ENCODE measurements at places on chromosomes 5 and 9. TPM values are rescaled to one million over a fixed set of nuclear protein-coding genes. Genes with fewer than 3 reads are reported as not detected.
A peak's percentile ranks its signal among the peaks of the same experiment; 100 is the strongest.

Gene ARSI
- total RNA-seq, result not detected

- no peak overlapping the region for H3K27ac ChIP-seq
- no peak overlapping the region for H3K4me3 ChIP-seq
- DNase-seq, result no peak
- H3K4me1 ChIP-seq, result peaks cover 2% of the 10 kb centered on the region
Measured at GRCh38 chr9:89001917-89002540, 10.8 kb downstream of the S1PR3 start.

Gene SLC45A2
- total RNA-seq, result 0.21 TPM

Gene SLC34A1
- total RNA-seq, result 0.19 TPM

- no peaks in the 10 kb centered on the region for H3K4me1 ChIP-seq
- peaks cover 8% of the 10 kb centered on the region for H3K27me3 ChIP-seq
- H3K4me3 ChIP-seq, result no peak overlapping the region
- no peak overlapping the region for H3K27ac ChIP-seq
Measured at GRCh38 chr9:109806506-109807115, 26.6 kb downstream of the PALM2AKAP2 start.

DNA sequence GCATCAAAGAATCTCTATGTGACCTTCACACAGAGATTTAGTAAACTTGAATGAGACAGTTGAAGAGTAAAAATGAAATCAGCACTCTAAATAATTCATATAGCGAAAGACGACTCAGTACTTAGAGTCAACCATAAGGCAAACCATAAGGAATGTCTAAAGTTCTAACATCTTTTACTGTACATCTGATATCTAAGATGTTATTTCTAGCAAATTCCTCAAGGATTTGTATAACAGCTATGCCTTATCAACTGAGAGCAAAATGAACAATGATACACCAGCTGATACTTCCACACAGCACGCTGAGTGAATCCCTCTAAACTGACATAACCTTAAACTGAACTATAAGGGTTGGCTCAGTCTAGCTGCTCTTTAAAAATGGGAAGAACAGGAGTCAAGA lies 760.3 kb downstream of the EFNA5 start:
- no peak for DNase-seq
- H3K4me3 ChIP-seq, result no peak overlapping the region
- no peaks in the 10 kb centered on the region for H3K4me1 ChIP-seq
- H3K36me3 ChIP-seq, result no peaks in the 10 kb centered on the region
- H3K27ac ChIP-seq, result no peak overlapping the region
- no peaks in the 10 kb centered on the region for H3K27me3 ChIP-seq

Gene WNT8A
- total RNA-seq, result not detected

DNA sequence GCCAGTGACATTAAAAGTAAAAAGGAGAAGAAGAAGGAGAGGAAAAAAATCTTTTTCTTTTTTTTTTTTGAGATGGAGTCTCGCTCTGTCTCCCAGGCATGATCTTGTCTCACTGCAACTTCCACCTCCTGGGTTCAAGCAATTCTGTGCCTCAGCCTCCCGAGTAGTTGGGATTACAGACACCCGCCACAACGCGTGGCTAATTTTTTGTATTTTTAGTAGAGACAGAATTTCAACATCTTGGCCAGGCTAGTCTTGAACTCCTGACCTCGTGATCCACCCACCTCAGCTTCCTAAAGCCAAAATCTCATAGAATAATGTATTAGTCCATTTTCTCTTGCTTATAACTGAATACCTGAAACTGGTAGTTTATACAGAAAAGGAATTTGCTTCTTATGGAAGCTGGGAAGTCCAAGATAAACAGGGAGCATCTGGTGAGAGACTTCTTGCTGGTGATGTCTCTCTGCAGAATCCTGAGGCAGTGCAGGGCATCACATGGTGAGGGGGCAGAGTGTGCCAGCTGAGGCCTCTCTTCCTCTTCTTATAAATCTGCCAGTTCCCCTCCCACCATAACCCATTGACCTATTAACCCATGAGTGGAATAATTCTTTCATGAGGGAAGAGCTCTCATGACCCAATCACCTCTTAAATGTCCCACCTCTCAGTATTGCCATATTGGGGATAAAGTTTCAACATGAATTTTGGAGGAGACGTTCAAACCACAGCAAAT lies 466.3 kb downstream of the GADD45G start:
- H3K4me3 ChIP-seq, result no peak overlapping the region
- H3K27me3 ChIP-seq, result peaks cover 77% of the 10 kb centered on the region
- H3K27ac ChIP-seq, result no peak overlapping the region
- H3K36me3 ChIP-seq, result no peaks in the 10 kb centered on the region
- peaks cover 9% of the 10 kb centered on the region for H3K4me1 ChIP-seq

Gene TYRP1
- not detected for total RNA-seq

Gene FAM219A
- 13.8 TPM for total RNA-seq

DNA sequence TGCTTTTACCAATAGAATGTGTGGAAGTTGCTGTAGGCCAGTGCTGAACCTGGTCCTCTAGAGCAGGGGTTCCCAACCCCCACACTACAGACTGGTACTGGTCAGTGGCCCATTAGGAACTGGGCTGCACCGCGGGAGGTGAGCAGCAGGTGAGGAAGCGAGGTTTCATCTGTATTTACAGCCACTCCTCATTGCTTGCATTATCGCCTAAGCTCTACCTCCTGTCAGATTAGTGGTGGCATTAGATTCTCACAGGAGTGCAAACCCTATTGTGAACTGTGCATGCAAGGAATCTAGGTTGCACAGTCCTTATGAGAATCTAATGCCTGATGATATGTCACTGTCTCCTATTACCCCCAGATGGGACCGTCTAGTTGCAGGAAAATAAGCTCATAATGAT lies 6.1 kb upstream of the CCDC152 start:
- peaks cover 6% of the 10 kb centered on the region for H3K27me3 ChIP-seq
- no peak for DNase-seq
- no peak overlapping the region for H3K27ac ChIP-seq

DNA sequence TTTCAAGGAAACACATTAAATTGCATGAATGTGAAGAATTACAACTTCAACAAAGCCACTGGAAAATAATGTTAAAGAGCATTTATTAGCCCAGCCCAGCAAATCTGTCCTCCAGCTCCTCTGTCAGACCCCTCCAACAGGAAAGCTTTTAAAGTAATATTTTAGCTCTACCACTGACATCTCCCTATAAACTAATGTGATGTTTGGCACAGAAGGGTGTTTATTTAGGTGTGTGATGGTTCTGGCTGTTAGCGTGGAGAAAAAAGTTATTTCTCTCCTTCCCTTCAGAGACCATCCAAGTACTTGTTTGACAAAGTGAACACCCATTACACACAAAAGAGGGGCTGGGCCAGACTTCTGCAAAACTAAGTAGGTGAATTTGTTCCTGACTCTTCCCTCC lies 111.9 kb upstream of the TARS1 start:
- H3K36me3 ChIP-seq, result no peaks in the 10 kb centered on the region
- no peaks in the 10 kb centered on the region for H3K27me3 ChIP-seq

DNA sequence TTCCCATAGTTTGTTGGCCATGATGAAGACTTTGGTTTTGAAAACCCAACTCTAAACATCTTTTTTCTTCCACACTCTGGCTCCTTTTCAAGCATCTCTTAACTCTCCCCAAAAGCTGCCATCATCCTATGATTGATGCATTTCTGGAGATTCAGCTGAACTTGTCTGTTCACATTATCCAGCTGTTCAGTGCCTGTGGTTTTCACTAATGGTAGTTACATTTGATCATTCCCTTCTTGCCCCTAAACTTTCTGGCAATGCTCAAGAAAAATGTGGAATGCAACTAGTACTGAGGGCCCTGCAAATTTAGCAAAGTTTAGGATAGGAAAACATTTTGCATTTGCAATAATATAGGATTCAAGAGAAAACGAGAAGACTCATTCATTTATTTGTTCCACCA lies 267.5 kb downstream of the ENC1 start:
- DNase-seq, result no peak
- H3K27ac ChIP-seq, result no peak overlapping the region
- no peak overlapping the region for H3K4me3 ChIP-seq
- H3K4me1 ChIP-seq, result no peaks in the 10 kb centered on the region

Gene EPB41L4B
- 0.23 TPM for total RNA-seq

DNA sequence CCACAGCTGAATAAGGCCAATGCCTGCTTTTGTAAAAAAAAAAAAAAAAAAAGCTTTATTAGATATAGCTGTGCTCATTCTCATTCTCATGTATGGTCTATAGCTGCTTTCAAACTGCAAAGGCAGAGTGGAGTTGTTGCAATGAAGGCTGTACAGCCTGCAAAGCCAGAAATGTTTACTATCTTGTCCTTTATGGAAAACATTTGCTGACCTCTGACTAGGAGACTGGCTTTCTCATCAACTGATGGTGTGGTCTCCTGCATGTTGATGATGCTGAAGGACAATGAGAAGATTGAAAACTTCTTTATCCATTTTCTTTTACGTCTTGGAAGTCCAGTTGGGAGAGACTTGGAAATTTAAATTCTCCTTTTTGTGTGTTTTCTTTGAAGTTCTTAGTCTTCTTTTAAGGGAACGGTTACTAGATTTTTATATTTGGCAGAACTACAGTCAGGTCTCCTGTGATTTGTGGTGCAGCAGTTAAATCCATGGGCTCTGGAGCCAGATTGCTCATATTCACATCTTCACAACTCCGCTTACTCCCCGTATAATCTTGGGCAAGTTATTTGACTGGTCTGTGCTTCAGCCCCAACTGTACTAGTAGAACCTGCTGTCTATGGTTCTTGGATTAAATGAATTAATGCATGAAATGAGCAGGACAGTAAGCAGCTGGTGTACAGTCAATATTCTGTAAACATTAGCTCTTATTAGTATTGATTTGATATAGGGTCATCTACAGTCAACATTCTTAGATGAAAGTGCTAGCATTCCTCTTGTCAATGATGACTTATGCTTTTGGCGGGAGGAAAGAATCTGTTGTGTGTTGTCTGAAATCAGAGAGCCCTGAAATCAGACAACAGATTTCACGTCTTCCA lies 39.7 kb upstream of the BASP1 start:
- H3K36me3 ChIP-seq, result no peaks in the 10 kb centered on the region
- no peaks in the 10 kb centered on the region for H3K27me3 ChIP-seq
- no peaks in the 10 kb centered on the region for H3K4me1 ChIP-seq

DNA sequence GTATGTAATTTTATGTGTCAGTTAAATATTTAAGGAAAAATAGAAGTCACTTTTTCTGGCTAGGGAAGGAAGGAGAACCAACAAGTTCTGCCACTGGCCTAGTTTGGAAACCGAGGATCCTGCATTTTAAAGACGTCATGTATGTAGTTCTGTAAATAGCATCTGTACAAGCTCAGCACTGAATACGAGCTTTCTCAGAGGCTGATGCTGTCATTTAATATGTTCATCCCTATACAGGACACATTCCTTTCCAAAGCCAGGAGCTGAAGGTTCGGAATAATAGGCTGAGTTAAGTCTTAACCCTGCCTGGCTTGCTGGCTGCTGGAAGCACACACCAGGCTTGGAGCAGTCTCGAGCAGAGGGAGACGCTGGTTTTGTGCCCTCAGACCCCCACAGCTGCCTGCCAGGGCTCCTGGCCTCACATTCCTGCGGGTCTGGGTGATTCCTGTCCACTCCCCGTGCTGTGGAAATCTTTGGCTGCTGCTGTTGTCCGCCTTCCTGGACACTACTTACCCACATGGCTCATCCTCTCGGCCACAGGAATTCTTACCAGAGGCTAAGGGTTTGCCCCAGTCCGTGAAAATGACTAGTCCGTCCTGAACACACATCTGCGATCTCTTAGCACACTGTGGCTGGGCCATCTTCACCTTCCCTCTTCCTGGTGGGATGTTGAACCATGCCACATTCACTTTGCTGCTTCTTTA lies 36.6 kb downstream of the SLC46A2 start:
- no peaks in the 10 kb centered on the region for H3K36me3 ChIP-seq
- no peak overlapping the region for H3K4me3 ChIP-seq
- DNase-seq, result no peak
- no peaks in the 10 kb centered on the region for H3K27me3 ChIP-seq

DNA sequence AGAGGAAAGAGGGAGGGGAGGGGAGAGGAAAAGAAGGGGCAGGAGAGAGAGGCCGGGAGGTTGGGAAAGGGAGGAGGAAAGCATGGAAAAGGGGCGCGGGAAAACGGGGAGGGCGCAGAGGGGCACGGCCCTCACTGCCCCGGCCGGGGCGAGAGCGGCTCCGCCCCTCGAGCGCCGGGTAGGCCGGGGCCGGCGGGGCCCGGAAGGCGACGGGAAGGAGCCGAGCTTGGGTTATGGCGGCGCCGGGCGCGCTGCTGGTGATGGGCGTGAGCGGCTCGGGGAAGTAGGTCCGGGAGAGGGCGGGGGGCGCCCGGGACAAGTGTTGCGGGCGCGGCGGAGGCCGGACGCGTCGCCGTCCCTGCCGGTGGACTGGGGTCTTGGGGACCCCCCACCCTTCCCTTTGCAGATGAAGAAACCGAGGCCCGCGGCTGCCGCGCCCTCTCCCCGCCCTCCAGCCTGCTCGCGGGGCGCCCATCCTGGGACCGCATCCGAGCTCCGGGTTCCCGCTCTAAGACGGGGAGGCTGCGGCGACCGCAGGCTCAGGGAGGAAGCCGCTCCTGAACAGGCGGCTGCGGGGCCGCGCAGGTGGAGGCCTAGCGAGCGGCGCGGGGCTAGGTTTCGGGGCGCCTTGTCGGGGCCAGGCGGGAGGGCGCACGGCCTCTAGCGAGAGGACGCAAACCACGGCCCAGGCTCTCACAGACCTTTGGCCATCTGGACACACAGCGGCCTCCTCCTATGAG lies at the start of gene IDNK:
Gene IDNK, plus strand, starts transcription at position 205 of the 740 bp plus-strand sequence. Its CDS starts 29 bp downstream, at position 234.
- H3K27ac ChIP-seq, result peak within 1 kb of the TSS; percentile 94
- H3K27me3 ChIP-seq, result peaks cover 5% of the 10 kb centered on the region
- peak within 1 kb of the TSS; percentile 83 for H3K4me3 ChIP-seq
- H3K36me3 ChIP-seq, result peaks cover 14% of the 10 kb centered on the region

DNA sequence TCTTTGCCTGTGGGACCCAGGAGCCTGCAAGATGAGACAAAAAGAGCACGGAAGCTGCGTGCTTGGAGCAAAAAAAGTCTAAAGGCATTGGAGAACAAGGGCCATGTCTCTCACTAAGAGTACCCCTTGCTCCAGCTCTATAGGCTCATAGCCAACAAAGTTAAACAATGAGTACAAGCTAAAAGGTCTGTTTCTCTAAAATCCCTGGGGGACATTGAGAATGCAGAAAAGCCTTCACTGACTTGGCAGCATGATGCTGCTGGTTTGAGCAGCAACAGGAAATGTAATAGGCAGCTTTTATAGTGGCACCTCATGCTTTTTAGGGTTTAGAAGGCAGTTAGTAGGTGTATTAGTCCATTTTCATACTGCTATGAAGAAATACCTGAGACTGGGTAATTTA lies 287.5 kb downstream of the SMARCA2 start:
- H3K27me3 ChIP-seq, result peaks cover 2% of the 10 kb centered on the region
- no peaks in the 10 kb centered on the region for H3K4me1 ChIP-seq
- no peak overlapping the region for H3K27ac ChIP-seq

Gene LCN10
- 0.68 TPM for total RNA-seq

DNA sequence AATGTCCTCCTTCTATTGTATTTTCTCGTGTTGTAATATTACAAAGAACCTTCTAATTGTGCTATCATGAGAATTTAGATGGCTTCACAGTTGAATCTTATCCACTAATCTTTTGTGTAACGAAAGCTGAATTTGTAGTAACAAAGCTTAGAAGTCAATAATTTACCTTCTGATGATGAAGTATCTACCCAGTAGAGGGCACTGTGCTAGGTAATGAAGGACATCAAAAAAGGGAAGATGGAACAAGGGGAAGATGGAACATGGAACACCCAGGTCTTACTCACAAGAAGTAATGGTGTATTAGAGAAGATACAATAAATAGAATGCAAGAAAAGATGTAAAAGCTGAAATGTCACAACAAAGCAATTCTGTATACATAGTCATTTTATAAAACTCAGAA lies 131.0 kb upstream of the CCNG1 start:
- peaks cover 2% of the 10 kb centered on the region for H3K4me1 ChIP-seq
- H3K27me3 ChIP-seq, result peaks cover 7% of the 10 kb centered on the region
- no peak overlapping the region for H3K4me3 ChIP-seq
- H3K36me3 ChIP-seq, result no peaks in the 10 kb centered on the region
- DNase-seq, result no peak

GRCh38 chr5:112643339-112643971 lies 94.2 kb upstream of the APC start:
- no peak for DNase-seq
- no peak overlapping the region for H3K4me3 ChIP-seq
- H3K36me3 ChIP-seq, result no peaks in the 10 kb centered on the region
- no peaks in the 10 kb centered on the region for H3K4me1 ChIP-seq

Measured in activated CD8-positive, alpha-beta memory T cell treated with anti-CD3 and anti-CD28 coated beads, Interleukin-2, amount 10 ng/mL, durations not matched to agents 7 days and 5 days (primary cell).